SIG-M5 (cell line): ENCODE measurements at places on chromosomes 3 and 15.
A peak's percentile ranks its signal among the peaks of the same experiment; 100 is the strongest.

- peak; percentile 59 for DNase-seq
These were observed 1325.8 kb upstream of the ALCAM start for GRCh38 chr3:104040896-104041295.

DNA sequence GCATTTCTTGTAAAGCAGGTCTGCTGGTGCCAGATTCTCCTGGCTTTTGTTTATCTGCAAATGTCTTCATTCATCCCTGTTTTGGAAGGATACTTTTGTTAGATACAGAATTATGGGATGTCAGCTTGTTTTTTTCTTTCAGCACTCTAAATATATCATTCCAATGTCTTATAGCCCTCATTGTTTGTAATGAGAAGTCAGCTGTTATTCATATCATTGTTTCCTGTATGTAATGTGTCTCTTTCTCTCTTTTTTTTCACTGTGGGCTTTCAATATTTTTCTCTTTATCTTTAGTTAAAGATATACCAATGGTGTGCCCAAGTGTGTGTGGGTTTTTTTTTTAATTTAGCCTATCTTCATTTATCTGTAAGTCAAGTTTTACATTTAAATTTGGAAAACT is 65.6 kb upstream of the DCP1A start:
- DNase-seq = no peak

DNA sequence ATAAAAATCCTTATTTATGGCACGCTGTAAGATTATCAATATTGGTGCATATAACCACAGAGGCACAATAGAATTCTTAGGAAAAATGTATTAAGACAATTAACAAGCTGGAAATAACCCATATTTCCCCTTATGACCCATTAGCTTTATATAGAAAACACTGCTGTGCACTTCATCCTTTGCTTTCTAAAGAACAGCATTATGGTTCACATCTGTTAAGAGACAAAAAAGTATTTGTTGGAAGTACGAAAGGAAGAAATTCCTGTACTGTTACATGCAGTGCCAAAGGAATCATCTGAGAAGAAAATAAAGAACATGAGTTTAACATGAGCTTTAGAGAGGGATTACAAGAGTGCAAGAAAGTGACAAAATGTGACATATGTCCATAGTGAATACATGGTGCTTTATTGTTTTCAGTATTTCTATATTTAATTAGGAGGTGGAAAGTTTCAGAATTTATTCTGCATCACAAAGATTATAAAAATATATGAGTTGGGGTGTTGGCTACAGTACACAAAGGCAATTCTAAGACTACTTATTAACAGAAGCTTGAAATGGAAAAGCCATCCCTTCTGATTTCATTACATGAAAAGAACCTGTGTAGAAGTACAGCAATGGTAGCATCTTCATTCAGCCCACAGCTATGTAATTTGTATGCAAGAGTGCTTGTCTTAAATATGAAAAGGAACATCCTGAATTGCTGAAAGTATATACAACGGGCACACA is 6.8 kb downstream of the UBE3A start:
- DNase-seq = no peak

- no peak for DNase-seq
These were observed 562.9 kb upstream of the KCNMB2 start for GRCh38 chr3:177973241-177973840.
